Thoracic aorta (tissue), 2 donors: ENCODE measurements at places on chromosomes 2 and 18. TPM values are rescaled to one million over a fixed set of nuclear protein-coding genes. Genes with fewer than 3 reads are reported as not detected.

CRYGD gene
- total RNA-seq = not detected

DNA sequence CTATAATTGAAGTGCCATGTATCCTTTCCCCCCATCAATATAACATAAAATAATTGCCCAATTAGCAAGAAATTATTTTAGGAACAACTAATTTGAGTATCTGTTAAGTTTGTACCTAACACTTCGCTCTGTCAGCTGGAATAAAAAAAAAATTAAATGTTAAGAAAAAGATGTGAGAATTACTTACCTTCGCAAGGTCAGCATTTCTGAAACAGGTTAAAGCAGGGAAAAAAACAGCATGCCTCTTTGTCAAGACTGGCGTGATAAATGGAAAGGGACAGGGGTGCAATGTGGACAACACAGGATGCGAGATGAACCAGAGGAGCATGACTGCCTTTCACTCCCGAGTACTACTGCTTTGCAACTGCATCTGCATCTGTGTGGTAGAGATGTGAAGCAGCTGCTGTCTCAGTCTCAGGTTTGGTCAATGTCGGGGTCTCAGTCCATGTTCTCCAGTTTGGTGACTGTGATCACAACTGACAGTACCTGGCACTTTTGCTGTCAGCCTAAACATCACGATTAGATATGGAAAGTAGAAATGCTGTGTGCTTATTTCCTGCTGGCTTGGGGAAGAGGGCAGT, 565.4 kb upstream of the LRRTM1 start:
- no peak overlapping the region for H3K4me3 ChIP-seq
- no peaks in the 10 kb centered on the region for H3K36me3 ChIP-seq
- H3K27me3 ChIP-seq = no peaks in the 10 kb centered on the region
- DNase-seq = no peak

TMEM163 gene
- 0.14 TPM for total RNA-seq

OXER1 gene
- 4.6 TPM for total RNA-seq

DNA sequence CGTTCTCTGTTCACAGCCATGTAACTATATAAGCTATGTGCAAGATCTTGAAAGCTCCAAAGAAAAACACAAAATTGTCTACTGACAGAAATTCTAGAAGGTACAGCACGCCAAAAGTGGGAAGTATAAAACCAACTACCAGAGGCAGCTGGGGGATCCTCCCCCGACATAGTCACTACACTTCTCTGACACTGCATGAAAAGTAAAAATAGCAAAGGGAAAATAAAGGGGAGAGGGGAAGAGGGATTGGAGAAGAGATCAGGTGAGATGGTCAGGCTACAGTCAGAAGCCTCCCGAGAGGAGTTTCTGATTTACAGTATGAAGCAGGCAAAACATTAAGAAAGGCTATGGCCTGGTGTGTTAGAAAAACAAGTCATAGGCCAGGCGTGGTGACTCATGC, 39.8 kb upstream of the PCBP1 start:
- H3K36me3 ChIP-seq = peaks cover 12% of the 10 kb centered on the region
- H3K27ac ChIP-seq = no peak overlapping the region
- no peak overlapping the region for H3K4me3 ChIP-seq
- no peaks in the 10 kb centered on the region for H3K4me1 ChIP-seq
- no peaks in the 10 kb centered on the region for H3K27me3 ChIP-seq
